ENCODE measurements at places on chromosomes 5 and 9.

DNA sequence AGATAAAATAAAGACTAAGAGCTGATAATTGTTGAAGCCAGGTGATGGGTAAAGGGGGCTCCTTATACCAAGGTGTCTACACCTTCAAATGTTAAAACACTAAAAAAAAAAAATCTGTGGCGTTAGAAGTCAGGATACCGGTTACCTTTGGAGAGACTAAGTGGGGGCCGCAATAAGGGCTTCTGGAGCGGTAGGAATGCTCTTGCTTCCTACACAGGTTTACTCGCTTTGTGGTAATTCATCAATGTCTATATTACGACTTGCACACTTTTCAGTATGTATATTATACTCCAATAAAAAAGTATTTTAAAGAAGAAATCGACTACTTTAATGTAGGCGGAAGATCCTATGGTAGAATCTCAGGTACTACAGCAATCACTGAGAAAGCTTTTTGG is 12.5 kb downstream of the MRPS27 start:
- peaks cover 8% of the 10 kb centered on the region for H3K4me1 ChIP-seq
- H3K36me3 ChIP-seq = no peaks in the 10 kb centered on the region
- H3K27ac ChIP-seq = peak overlapping the region; percentile 69
- DNase-seq = no peak
- no peaks in the 10 kb centered on the region for H3K27me3 ChIP-seq

GRCh38 chr5:78597068-78597973 is 51.3 kb downstream of the LHFPL2 start:
- H3K4me3 ChIP-seq = no peak overlapping the region
- H3K4me1 ChIP-seq = peaks cover 5% of the 10 kb centered on the region
- no peak overlapping the region for H3K27ac ChIP-seq
- no peaks in the 10 kb centered on the region for H3K27me3 ChIP-seq
- no peaks in the 10 kb centered on the region for H3K36me3 ChIP-seq
- DNase-seq = no peak

GRCh38 chr5:131355971-131356528 is 92.2 kb downstream of the CDC42SE2 start:
- DNase-seq = no peak
- no peak overlapping the region for H3K4me3 ChIP-seq
- no peak overlapping the region for H3K27ac ChIP-seq
- H3K36me3 ChIP-seq = no peaks in the 10 kb centered on the region
- H3K4me1 ChIP-seq = no peaks in the 10 kb centered on the region

DNA sequence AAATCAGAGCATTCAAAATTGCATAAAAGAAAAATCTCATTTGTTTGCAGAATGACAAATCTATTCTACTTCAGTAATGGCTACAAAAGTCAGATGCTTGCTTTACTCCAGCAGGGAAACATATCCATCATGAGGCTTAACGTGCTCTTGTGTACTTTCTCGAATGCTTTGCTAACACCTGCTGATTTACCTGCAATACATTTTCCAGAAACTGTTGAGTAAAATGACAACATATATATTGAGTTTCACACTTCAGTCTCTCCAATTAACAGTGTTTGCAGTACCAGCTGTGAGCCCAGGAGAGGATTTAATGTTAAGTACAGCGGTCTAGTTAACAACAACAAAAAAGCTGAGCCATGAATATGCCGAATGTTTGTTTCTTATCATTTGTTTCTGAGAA is 391.5 kb upstream of the SMC2 start:
- no peaks in the 10 kb centered on the region for H3K36me3 ChIP-seq
- H3K4me1 ChIP-seq = no peaks in the 10 kb centered on the region
- H3K4me3 ChIP-seq = no peak overlapping the region
- H3K27me3 ChIP-seq = no peaks in the 10 kb centered on the region

DNA sequence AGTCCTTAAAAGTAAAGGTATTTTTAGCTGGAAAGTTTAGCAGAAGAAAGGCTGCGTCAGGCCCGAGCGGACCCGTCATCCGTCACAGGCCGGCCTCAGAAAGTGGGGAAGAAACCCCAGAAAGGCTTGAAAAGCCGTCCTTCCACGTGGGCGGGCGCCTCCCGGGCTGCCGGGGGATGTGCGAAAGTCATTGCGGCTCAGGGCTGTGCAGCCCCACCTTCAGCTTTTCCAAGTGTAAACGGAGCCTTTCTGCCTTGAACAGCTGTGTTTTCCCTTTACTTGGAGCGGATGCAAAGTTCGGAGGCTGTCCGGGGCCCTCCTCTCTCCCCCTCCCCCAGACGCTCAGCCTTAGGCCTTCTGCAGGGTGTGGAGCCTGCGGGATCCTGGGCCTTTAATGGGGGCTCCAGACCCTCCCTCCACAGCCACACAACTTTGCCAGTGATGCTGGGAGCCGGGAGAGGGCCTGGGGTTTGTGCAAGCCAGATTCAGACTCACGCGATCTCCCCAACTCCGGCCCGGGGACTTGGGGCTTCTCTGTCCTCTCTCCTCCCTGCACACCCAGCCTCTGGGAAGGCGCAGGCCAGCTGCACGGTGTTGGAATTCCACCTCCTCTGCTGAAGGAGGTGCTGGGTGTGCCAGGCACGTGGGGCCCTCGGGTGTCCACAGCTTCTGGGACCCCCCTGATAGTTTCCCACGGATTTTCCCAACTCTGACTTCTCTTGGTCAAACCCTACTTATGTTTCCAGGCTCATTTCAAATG is 95.5 kb upstream of the RAPGEF1 start:
- no peak overlapping the region for H3K4me3 ChIP-seq
- no peaks in the 10 kb centered on the region for H3K4me1 ChIP-seq
- H3K36me3 ChIP-seq = no peaks in the 10 kb centered on the region

- no peak for DNase-seq
- no peak overlapping the region for H3K4me3 ChIP-seq
- H3K27ac ChIP-seq = no peak overlapping the region
- no peaks in the 10 kb centered on the region for H3K27me3 ChIP-seq
- H3K36me3 ChIP-seq = no peaks in the 10 kb centered on the region
- no peaks in the 10 kb centered on the region for H3K4me1 ChIP-seq
Observed at GRCh38 chr5:37791321-37791720, 48.5 kb downstream of the GDNF start.

- H3K27me3 ChIP-seq = no peaks in the 10 kb centered on the region
- H3K4me3 ChIP-seq = no peak overlapping the region
- H3K27ac ChIP-seq = no peak overlapping the region
- no peak for DNase-seq
- H3K4me1 ChIP-seq = no peaks in the 10 kb centered on the region
- H3K36me3 ChIP-seq = peaks cover 2% of the 10 kb centered on the region
Observed at GRCh38 chr9:134800791-134801339, 79.7 kb upstream of the FCN2 start.

DNA sequence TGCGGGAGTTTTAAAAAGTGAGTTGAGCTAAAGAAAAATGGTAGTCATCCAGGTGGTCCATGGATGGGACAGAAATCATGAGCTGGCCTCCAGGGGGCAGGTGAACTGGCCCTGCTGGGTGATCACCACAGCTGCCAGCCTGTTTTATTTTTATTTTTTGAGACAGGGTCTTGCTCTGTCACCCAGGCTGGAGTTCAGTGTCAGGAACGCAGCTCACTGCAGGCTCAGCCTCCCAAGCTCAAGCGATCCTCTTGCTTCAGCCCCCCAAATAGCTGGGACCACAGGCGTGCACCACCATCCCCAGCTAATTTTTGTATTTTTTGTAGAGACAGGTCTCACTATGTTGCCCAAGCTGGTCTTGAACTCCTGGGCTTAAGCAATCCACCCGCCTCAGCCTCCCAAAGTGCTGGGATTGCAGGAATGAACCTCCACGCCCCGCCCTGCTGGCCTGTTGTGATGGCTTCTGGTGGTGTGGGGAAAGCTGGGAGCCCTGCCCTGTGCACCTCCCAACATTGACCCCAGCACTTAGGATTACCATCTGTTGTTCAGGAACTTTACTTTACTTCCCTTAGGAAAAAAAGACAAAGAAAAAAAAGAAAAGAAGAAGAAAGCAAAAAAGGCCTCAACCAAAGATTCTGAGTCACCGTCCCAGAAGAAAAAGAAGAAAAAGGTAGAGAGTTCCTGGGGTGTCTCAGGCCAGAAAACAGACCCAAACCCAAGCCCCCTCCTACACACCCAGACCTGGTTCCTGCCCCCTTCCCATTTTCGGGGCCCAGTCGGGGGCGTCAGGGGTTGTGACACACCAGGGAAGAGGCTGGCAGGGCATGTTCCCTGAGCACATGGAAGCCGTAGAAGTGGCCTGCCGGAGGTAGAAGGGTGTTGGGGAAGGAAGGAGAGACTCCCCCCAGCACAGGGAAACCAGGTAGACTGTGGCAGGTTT is 14.7 kb downstream of the CD74 start:
- H3K36me3 ChIP-seq = peaks cover 9% of the 10 kb centered on the region
- no peak overlapping the region for H3K4me3 ChIP-seq
- H3K4me1 ChIP-seq = no peaks in the 10 kb centered on the region

DNA sequence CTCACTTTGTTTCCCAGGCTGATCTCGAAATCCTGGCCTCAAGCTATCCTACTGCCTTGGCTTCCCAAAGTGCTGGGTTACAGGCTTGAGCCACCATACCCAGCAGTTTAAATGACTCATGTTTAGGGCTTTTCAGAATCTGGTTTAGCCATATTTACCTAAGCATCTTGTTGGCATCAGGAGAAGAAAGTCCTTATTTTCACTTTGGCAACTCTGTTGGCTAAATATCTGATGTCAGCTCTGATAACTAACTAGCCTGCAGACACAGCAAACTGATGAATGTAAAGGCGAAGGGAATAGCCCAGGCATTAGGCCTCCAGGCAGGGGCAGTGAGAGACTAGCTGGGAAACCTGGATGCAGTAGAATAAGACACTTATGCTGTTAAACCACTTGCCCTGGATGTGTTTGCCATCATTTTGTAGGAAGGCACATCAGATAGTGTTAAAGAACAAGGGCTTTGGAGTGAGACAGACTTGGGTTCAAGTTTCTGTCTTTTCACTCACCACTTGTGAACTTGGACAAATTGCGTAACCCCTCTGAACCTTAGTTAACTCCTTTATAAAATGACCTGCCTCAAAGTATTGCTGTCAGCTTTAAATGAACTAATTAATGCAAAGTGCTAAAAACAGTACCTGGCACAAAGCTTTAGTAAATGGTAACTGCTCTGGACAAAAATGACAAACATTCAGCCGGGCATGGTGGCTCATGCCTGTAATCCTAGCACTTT is 34.7 kb upstream of the GARNL3 start:
- H3K27ac ChIP-seq = no peak overlapping the region
- H3K27me3 ChIP-seq = no peaks in the 10 kb centered on the region
- H3K4me3 ChIP-seq = no peak overlapping the region
- DNase-seq = no peak
- peaks cover 5% of the 10 kb centered on the region for H3K4me1 ChIP-seq
- no peaks in the 10 kb centered on the region for H3K36me3 ChIP-seq

- H3K4me1 ChIP-seq = no peaks in the 10 kb centered on the region
- no peaks in the 10 kb centered on the region for H3K36me3 ChIP-seq
- DNase-seq = no peak
- no peak overlapping the region for H3K27ac ChIP-seq
Observed at GRCh38 chr5:146751781-146752401, 126.7 kb downstream of the PPP2R2B start.

GRCh38 chr5:165538065-165538464 is 2032.6 kb downstream of the MAT2B start:
- H3K36me3 ChIP-seq = no peaks in the 10 kb centered on the region
- no peaks in the 10 kb centered on the region for H3K4me1 ChIP-seq
- H3K27ac ChIP-seq = no peak overlapping the region

GRCh38 chr9:110850401-110851135 is 182.0 kb downstream of the MUSK start:
- no peaks in the 10 kb centered on the region for H3K27me3 ChIP-seq
- H3K4me3 ChIP-seq = no peak overlapping the region
- no peaks in the 10 kb centered on the region for H3K4me1 ChIP-seq
- H3K36me3 ChIP-seq = no peaks in the 10 kb centered on the region

DNA sequence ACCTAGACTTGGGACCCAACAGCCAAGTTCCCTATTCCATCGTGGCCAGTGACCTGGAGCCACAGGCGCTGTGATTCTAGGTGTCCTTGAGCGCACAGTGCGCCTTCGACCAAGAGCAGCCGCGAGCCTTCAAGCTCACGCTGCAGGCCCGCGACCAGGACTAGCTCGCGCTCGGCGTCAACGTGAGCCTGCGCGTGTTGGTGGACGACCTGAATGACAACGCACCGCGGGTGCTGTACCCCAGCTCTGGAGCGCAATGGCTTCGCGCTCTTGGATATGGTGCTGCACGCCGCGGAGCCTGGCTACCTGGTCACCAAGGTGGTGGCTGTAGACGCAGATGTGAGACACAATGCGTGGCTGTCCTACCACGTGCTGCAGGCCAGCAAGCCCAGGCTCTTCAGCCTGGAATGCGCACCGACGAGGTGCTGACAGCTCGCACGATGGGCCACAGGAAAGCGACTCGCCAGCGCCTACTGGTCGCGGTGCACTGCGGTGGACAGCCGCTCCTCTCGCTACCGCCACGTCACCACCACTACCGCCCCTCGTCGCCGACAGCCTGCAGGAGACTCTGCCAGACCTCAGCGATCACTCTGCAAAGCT is 11.4 kb downstream of the PCDHGA12 start:
- no peaks in the 10 kb centered on the region for H3K27me3 ChIP-seq
- no peaks in the 10 kb centered on the region for H3K36me3 ChIP-seq
- no peak for DNase-seq
- no peaks in the 10 kb centered on the region for H3K4me1 ChIP-seq
